ENCODE measurements at places on chromosomes 13 and 19.

- no peak for DNase-seq
Measured at GRCh38 chr19:1936430-1936829, 4.5 kb upstream of the CSNK1G2 start.

GRCh38 chr13:96898212-96898611 is 96.1 kb downstream of the OXGR1 start:
- DNase-seq, result no peak

GRCh38 chr13:101178406-101178805 is 237.9 kb downstream of the NALCN start:
- DNase-seq, result no peak

GRCh38 chr13:49214917-49215376 is 5.2 kb upstream of the MLNR start:
- DNase-seq, result no peak

DNA sequence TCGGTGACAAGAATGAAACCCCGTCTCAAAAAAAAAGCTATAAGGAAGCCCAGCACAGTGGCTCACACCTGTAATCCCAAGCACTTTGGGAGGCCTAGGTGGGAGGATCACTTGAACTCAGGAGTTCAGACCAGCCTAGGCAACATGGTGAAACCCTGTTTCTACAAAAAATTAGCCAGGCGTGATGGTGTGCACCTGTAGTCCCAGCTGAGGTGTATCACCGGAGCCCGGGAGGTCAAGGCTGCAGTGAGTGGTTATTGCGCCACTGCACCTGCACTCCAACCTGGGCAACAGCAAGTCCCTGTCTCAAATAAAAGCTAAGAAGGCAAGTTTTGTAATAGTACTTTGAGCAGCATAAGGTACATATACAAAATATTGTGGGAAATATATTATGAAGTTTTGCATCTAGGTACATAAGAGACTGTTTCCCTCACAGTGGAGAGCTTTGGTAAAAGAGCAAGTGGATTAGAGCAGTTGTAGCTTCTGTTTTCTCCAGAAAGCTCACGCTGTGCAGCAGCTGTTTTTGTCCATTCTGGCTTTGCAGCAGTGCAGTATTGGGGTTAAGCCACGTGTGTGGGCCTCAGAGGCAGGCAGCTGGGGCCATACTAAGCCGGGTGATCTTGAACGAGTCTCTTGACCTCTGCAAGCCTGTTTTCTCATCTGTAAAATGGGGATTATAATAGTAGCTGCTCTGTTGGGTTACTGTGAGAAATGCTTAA is 35.4 kb downstream of the ARHGAP35 start:
- DNase-seq, result peak; percentile 41

GRCh38 chr19:4495471-4495870 is 22.8 kb downstream of the PLIN4 start:
- DNase-seq, result no peak

DNA sequence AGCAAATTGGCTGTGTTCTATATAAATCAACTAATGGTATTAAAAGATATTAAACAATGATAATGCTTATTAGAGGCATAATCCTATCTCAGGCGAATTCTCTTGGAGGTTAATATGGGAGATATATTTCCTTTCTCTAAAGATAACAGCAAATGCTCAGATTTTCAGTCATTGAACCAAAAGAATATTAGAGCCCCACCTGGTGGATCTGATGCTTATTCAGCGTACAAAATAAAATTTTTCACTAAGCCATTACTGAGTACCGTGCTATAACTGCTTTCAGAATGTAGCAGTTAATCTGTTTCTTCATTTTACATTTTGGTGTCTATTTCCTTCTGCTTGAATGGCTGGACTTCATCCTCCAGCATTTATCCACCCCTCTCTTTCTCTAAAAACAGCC is 143.3 kb upstream of the IPO5 start:
- DNase-seq, result no peak

- peak; percentile 35 for DNase-seq
Measured at GRCh38 chr19:28309070-28309469, 903.9 kb downstream of the UQCRFS1 start.

GRCh38 chr19:3140667-3141038 is 4.8 kb downstream of the GNA15 start:
- no peak for DNase-seq

DNA sequence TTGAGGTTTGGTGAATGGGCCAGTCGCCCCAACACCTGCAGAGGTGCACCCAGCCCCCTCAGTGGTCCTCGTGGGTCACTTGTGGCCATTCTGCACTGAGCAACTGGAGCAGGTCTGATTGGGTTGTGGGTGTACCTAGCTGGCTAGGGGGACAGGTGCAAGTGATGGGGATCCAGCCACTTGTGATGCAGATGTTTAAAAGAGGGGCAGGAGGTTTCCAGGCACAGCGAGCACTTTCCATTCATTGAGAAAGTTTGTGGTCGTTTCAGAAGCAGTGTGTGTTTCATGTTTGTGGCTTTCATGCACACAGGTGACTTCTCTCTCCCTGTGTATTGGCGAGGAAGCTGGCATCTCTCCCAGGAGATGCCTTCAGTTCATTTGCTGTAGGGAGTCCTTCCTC is 34.7 kb downstream of the TSSK6 start:
- DNase-seq, result no peak

DNA sequence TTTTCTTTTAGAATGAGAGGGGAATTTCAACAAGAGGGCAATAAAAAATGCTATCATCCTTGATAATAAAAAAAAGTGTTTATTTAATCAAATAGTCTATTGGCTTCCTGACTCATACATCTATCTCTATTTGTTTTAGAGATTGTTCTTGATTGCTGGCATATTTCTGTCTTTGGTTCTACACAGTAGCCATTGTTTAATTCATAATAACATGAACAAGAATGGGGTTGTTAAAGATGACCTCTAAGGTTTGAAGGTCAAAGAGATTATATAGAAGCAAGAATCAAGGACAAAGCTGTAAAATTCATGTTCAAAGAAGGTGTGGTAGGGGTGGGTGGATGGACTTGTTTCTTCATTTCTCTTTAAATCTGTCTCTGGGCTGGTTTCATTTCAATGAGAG is 166.0 kb upstream of the KLF12 start:
- no peak for DNase-seq

GRCh38 chr13:102793611-102794355 is 5.0 kb downstream of the POGLUT2 start:
- DNase-seq, result no peak

GRCh38 chr19:31260171-31260933 is 88.9 kb downstream of the TSHZ3 start:
- DNase-seq, result no peak

- DNase-seq, result no peak
Measured at GRCh38 chr19:19259741-19260140, 13.4 kb downstream of the TM6SF2 start.

DNA sequence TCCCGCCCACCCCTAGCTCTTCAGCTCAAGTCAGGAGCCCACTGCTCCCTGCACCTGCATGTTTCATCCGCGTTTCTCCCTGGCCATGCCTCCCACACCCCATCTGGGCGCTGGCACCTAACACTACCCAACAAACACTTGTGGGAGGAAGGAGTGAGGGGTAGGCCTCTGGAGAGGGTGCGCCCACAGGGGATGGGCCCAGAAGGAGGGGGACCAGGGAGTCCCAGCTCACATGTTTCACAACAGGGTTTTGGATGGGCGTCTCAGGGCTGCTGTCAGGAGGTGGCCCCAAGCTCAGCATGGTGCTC is 12.1 kb upstream of the TMEM86B start:
- no peak for DNase-seq

DNA sequence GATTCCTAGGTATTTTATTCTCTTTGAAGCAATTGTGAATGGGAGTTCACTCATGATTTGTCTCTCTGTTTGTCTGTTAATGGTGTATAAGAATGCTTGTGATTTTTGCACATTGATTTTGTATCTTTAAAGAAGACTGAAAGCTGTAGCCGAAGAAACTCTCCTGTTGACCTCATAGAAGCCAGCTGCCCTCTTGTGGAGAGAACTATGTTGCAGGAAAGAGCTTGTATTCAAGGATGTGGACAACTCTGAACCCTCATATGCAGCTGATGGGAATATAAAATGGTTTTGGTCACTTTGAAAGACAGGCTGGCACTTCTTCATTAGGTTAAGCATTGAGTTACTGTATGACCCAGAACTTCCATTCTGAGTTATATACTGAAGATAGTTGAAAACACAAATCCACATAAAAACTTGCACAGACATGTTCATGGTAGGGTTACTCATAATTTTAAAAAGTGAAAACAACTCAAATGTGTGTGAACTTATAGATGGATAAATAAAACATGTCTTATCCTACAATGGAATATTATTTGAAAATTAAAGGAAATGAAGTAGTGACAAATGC is 65.8 kb upstream of the SLITRK6 start:
- no peak for DNase-seq

DNA sequence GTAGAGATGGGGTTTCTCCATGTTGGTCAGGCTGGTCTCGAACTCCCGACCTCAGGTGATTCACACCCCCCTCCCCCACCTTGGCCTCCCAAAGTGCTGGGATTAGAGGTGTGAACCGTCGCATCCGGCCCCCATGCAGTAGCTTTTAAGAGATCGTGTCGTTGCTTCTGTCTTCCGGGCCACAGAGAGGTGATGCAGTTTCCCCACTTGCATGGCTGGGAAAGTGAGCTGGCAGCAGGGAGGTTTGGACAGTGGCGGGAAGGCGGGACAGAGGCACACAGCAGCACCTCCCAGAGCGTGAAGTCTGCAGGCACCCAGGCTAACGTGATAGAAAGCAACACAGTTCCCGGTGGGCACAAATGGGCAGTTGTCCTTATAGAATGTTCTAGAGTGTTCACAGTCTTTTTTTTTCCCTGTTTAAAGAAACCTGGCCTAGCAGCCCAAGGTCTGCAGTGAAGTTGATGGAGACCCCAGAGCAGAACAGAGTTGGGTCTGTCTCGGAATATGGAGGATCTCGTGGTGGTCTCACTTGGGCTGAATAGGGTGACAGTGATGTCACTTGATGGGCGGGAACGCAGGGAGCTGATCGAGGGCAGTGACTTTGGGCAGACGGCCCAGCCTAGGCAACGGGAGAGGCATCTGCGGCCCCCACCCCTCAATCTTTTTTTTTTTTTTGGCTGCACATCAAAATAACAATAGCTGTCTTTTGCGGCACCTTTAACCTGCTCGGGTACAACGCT is 4.9 kb downstream of the UHRF1 start:
- DNase-seq, result no peak

DNA sequence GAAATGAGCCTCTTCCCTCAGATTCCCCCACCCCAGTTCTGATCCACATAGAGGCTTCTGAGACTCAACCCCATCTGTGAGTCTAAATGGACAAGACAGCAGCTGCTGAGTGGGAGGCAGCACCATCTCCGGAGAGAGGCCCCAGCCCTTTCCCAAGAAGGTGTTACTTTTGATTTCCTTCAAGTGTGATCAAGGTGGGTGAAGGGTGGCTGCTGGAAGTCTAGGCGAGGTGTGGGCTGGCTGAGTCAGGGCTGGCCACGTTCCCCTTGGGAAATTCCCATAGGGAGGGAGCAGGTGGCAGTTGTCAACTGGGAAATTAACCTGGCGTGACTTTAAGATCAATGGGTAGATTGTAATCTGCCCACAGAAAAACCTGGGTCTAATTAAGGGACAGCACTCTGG is 148.0 kb downstream of the FOXO1 start:
- DNase-seq, result no peak

- DNase-seq, result no peak
Measured at GRCh38 chr19:22882797-22883196, 50.7 kb downstream of the ZNF723 start.

GRCh38 chr13:34654203-34654602 is 287.9 kb upstream of the NBEA start:
- no peak for DNase-seq

GRCh38 chr13:97710797-97711196 is 242.7 kb upstream of the IPO5 start:
- DNase-seq, result no peak

DNA sequence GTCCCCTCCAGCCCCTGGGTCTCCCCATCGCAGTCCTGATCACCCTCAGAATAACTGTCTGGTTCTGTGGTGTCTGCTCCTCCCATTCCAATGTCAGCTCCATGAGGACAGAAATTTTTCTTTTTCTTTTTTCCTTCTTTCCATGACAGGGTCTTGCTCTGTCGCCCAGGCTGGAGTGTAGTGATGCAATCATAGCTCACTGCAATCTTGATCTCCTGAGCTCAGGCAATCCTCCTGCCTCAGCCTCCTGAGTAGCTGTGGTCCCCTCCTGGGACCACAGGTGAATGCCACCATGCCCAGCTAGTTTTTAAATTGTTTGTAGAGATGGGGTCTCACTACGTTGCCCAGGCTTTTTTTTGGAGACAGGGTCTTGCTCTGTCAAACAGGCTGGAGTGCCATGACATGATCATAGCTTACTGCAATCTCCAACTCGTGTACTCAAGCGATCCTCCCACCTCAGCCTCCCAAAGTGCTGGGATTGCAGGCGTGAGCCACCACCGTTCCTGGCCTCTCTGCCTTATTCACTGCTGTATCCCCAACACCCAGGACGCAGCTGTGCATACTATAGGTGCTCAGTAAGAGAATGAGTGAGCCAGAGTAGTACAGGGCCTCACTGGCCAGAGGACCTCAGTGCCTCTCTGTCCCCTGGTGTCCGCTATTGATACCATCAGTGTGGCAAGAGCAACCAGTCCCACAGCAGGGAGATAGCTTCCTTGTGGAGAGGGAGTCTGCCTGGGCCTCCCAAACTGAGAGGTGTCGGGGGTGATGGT is 5.2 kb upstream of the DOCK6 start:
- DNase-seq, result no peak

GRCh38 chr13:33174931-33175330 is 110.6 kb downstream of the STARD13 start:
- no peak for DNase-seq

DNA sequence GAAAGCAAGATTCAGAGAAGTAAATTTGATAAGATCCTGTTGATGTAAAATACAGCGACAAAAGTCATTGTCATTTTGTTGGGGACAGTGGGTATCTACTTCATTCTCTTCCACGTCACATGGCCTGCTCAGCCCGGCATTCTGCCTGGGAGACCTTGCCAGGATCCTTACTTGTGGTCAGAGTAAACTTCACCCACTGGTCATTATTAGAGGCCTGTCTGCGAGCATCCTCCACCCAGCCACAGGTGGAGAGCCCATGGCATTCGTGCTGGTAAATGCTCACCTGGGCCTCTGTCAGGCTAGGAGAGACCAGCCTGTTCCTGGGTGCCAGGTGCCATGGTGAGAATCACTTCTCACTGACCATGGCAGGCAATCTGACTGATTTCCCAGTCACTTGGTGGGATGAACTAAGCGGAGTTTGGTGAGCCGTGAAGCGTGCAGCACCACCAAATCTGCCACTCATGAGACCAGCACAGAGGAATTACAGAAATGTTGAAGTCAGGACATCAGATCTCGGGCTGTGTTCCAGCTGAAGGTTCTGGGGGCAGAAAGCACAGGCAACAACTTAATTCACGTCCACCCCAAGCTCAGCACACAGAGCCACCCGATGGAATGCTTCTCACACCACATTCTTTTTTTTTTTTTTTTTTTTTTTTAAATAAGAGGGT is 107.0 kb downstream of the SIPA1L3 start:
- no peak for DNase-seq

DNA sequence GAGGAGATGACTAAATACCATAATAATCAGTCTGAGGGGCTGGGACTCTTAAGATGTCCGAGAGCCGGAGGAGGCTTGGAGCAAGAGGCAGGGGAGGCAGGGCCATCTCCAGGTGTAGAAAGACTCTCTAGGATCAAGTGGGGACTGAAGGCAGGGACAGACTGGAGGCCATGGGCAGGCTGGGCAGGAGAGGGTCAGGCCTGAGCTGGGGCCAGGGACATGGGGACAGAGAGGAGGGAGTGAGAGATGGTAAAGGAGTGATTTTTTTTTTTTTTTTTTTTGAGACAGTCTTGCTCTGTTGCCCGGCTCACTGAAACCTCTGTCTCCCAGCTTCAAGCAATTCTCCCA is 2.2 kb downstream of the JOSD2 start:
- no peak for DNase-seq

- DNase-seq, result no peak
Measured at GRCh38 chr19:14577885-14578427, 4.9 kb upstream of the CLEC17A start.

- no peak for DNase-seq
Measured at GRCh38 chr19:16031872-16032200, 44.5 kb upstream of the TPM4 start.
